MCF 10A (cell line): ENCODE measurements at places on chromosomes 7 and 10. TPM values are rescaled to one million over a fixed set of nuclear protein-coding genes. Genes with fewer than 3 reads are reported as not detected.

The MKX gene
- total RNA-seq = not detected in 2 replicates

The OR2A7 gene
- total RNA-seq = 10.0 and 13.6 TPM in 2 replicates

The ELFN1 gene
- total RNA-seq = not detected in 2 replicates

The PRSS1 gene
- total RNA-seq = not detected in 2 replicates

The WNT8B gene
- not detected in 2 replicates for total RNA-seq

The ZNF479 gene
- total RNA-seq = not detected in 2 replicates

The VGF gene
- 11.2 and 12.8 TPM in 2 replicates for total RNA-seq

The TMED4 gene
- total RNA-seq = 49.7 and 58.0 TPM in 2 replicates

The PPP1R17 gene
- not detected in 2 replicates for total RNA-seq

The CALCR gene
- not detected in 2 replicates for total RNA-seq

The C10orf67 gene
- 0.15 and 0.21 TPM in 2 replicates for total RNA-seq

The VAX1 gene
- not detected in 2 replicates for total RNA-seq

DNA sequence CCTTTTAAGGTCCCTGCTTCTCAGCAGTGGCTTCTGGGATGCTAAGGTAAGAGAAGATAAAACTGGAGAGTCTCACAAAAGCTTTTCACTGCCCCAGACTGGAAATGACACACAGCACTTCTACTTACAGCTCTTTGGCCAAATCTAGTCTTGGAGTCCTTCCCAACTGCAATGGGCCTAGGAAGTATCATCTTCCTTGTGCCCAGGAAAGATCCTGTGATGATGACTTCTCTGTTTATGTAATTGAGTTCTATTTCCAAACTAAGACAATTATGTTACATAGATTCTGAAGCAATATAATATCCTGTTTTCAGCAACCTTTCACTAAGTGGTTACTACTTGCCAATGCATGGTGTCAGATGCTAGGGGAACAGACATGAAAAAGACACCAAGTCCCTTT lies 234.1 kb downstream of the PTEN start:
- H3K4me1 ChIP-seq = peaks cover 13% of the 10 kb centered on the region
- H3K27ac ChIP-seq = no peak overlapping the region
- no peaks in the 10 kb centered on the region for H3K27me3 ChIP-seq
- no peaks in the 10 kb centered on the region for H3K36me3 ChIP-seq

GRCh38 chr10:427761-428519 lies 261.5 kb downstream of the DIP2C start:
- H3K4me1 ChIP-seq = no peaks in the 10 kb centered on the region
- no peak overlapping the region for H3K4me3 ChIP-seq
- H3K27me3 ChIP-seq = peaks cover 46% of the 10 kb centered on the region
- H3K36me3 ChIP-seq = no peaks in the 10 kb centered on the region
- no peak for DNase-seq
- H3K27ac ChIP-seq = no peak overlapping the region

- H3K36me3 ChIP-seq = peaks cover 52% of the 10 kb centered on the region
- DNase-seq = no peak
- no peaks in the 10 kb centered on the region for H3K27me3 ChIP-seq
- H3K4me3 ChIP-seq = no peak overlapping the region
Observed at GRCh38 chr10:69345402-69345801, 67.1 kb downstream of the HK1 start.

DNA sequence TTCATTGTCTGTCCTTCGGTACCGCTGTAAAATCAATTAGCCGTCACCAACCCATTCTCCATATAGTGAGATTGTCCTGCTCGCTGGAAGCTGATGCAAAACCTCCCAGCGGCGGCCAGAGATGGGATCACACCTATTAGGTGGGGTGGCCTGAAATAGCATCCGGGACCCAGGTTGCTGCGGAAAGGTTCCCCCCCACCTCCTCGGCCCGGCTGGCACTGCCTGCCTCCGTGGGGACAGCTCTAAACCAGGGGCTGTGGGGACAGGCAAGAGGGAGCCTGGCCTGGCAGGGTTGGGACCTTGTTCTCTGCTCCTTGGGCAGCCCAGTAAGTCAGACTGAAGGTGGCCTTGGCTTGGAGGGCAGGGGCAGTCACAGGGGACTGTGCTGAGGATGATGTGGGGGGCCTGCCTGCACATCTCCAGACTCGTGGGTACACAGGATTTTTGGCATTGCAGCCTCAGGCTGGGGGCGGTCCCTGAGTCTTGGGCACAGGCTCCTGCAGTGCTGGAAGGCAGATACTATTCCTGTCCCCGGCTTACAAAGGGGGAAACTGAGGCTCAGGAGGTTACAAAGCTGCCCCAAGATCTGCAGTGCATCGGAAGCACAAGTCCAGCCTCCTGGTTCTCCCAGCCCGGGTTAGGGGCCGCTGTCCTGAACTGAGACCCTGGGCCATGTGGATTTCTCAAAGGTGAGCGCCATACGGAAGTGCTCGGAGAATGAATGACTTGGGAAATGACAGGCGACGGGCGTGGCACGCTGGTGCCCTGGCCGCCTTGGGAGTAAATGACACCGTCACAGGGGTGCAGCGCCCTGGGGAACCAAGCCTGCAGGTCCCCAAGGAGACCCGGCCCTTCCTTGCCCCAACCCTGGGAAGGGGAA lies 65.6 kb downstream of the UNCX start:
- DNase-seq = no peak
- H3K36me3 ChIP-seq = no peaks in the 10 kb centered on the region
- H3K4me3 ChIP-seq = no peak overlapping the region
- peaks cover 30% of the 10 kb centered on the region for H3K27me3 ChIP-seq

- H3K36me3 ChIP-seq = peaks cover 92% of the 10 kb centered on the region
- no peaks in the 10 kb centered on the region for H3K27me3 ChIP-seq
- H3K27ac ChIP-seq = no peak overlapping the region
- H3K4me1 ChIP-seq = no peaks in the 10 kb centered on the region
Observed at GRCh38 chr10:14911801-14912200, 33.1 kb downstream of the SUV39H2 start.

- H3K27me3 ChIP-seq = no peaks in the 10 kb centered on the region
- no peak for DNase-seq
- no peak overlapping the region for H3K27ac ChIP-seq
- H3K4me1 ChIP-seq = peaks cover 18% of the 10 kb centered on the region
- no peaks in the 10 kb centered on the region for H3K36me3 ChIP-seq
Observed at GRCh38 chr7:86991771-86992191, 67.7 kb downstream of the ELAPOR2 start.

- H3K27me3 ChIP-seq = peaks cover 33% of the 10 kb centered on the region
- no peaks in the 10 kb centered on the region for H3K36me3 ChIP-seq
- H3K4me1 ChIP-seq = peaks cover 6% of the 10 kb centered on the region
- H3K4me3 ChIP-seq = no peak overlapping the region
- DNase-seq = no peak
- H3K27ac ChIP-seq = no peak overlapping the region
Observed at GRCh38 chr10:66927971-66928770, 2.3 kb downstream of the LRRTM3 start.

- no peaks in the 10 kb centered on the region for H3K36me3 ChIP-seq
- no peak overlapping the region for H3K4me3 ChIP-seq
- DNase-seq = no peak
- H3K27ac ChIP-seq = no peak overlapping the region
- no peaks in the 10 kb centered on the region for H3K27me3 ChIP-seq
Observed at GRCh38 chr7:126690104-126690503, 562.6 kb downstream of the GRM8 start.

- DNase-seq = no peak
- no peak overlapping the region for H3K4me3 ChIP-seq
- no peaks in the 10 kb centered on the region for H3K4me1 ChIP-seq
- H3K27ac ChIP-seq = no peak overlapping the region
Observed at GRCh38 chr7:42127232-42127622, 109.8 kb downstream of the GLI3 start.

DNA sequence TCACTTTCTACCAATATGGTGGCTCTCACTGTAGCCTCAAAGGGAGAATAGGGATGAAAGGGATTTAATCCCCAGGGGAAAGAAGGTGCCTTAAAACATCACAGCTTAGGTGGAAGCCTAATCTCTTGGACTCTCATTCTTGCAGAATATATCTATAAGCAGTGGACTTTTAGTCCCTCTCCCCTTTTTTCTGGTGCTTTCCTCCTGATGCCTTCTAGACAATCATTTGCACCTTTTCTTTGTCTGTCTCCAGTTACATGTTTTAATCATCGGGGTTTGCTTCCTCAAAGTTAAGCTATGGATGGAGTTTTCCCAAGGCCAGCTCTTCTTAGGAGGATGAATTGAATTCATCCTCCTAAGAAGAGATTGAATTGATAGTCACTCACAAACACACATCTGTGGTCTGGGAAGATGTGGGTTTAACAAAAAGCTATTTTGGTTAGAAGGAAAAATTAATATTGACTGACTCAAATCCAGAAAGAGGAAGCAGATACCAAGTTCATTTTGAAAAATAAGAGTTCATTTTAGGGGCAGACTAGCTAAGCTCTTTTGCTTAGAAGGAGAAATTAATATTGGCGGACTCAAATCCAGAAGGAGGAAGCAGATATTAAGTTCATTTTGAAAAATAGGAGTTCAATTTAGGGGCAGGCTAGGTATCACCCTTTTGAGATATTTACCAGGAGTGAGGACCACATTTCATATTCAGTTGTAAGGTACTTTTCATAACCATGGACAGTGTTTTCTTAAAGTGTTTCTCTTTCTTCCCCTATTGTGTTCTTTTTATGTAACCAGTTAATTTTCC lies 35.2 kb upstream of the PLEKHS1 start:
- no peak overlapping the region for H3K27ac ChIP-seq
- no peak overlapping the region for H3K4me3 ChIP-seq
- DNase-seq = no peak

- H3K4me1 ChIP-seq = peaks cover 65% of the 10 kb centered on the region
- DNase-seq = no peak
- peak overlapping the region; percentile 76 for H3K4me3 ChIP-seq
- H3K27me3 ChIP-seq = no peaks in the 10 kb centered on the region
Observed at GRCh38 chr10:6780008-6780677, 200.1 kb upstream of the PRKCQ start.

GRCh38 chr7:37247861-37248260 lies 200.8 kb downstream of the ELMO1 start:
- H3K4me3 ChIP-seq = no peak overlapping the region
- H3K36me3 ChIP-seq = no peaks in the 10 kb centered on the region
- H3K27ac ChIP-seq = no peak overlapping the region
- H3K27me3 ChIP-seq = no peaks in the 10 kb centered on the region
- peak; percentile 69 for DNase-seq

GRCh38 chr7:7395785-7396184 lies 139.9 kb downstream of the COL28A1 start:
- no peak for DNase-seq
- no peak overlapping the region for H3K27ac ChIP-seq
- H3K27me3 ChIP-seq = no peaks in the 10 kb centered on the region

DNA sequence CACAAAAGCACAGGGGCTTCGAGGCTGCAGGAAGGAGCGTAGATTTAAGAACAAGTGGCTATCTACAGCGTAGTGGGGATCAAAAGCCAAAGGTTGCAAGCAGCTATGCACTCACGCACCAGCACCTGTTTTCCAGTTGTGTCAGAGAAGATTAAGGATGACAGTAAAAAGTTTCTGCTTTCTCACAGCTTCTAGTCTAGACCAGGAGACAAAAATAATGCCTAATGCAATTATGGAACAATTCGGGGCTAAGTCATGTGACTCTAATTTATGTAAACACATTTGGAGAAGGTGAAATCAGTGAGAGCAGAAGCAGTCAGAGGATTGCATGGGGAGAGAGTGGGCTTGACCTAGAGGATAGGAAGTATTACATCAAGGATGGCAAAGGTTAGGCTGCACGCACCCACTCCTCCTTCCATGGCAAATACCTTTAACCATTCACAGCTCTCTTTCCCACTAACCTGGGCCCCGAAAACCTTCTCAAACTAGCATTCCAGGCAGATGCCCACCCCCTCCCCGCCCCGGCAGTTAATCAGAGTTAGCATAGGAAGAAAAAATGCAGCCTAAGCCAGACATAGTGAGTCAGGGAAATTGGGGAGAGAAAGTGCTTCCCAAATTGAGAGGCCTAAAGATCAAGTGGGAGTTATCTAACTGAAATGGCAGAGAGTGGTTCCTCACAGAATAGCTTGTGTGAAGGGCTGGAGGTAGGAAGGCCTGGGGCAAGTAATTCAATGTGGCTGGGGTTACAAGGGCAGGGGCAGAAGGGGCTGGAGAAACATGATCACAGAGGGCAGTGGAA lies 48.2 kb upstream of the GPAM start:
- H3K27ac ChIP-seq = no peak overlapping the region
- H3K4me3 ChIP-seq = no peak overlapping the region
- H3K4me1 ChIP-seq = peaks cover 65% of the 10 kb centered on the region
- H3K27me3 ChIP-seq = no peaks in the 10 kb centered on the region
- H3K36me3 ChIP-seq = no peaks in the 10 kb centered on the region

DNA sequence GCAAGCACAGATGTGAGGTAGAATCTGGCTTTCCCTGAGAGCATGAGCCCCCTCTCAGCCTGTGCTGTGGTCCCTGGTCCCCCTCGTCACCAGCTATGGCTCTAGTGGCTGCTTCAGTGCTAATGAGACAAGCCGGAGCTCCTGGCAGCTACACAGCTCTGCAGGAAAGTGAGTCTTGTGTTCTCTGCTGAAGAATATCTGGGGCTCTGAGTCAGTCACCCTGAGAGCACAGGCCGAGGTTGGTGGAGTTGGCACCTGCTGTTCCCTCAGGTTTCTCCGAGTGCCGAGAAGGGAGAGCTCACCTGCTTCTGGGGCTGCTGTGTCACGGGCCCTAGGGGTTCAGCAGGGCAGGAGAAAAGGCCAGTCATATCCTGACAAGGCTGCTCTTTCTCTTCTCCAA lies 37.2 kb upstream of the GJD4 start:
- H3K27me3 ChIP-seq = no peaks in the 10 kb centered on the region
- H3K4me1 ChIP-seq = no peaks in the 10 kb centered on the region
- no peak overlapping the region for H3K27ac ChIP-seq
- no peak for DNase-seq
- no peak overlapping the region for H3K4me3 ChIP-seq
- peaks cover 49% of the 10 kb centered on the region for H3K36me3 ChIP-seq

DNA sequence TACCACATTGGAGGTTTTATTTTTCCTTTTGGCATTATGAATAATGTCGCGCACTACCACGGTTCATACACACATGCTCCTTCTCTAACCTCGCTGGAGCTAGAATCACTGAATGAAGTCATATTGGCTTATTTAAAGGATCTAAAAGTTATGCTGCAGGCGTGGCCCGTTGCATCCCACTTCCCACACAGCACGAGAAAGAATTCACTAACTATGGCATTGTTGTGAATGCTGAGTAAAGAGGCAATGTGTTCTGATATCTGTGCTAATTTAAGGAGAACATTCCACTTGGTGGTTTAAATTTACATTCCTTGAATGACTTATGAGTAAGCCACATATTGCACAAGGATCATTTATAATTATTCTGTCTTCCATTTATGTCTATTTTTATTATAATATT lies 20.7 kb downstream of the TCERG1L start:
- no peak for DNase-seq
- H3K4me3 ChIP-seq = no peak overlapping the region
- no peak overlapping the region for H3K27ac ChIP-seq
- H3K27me3 ChIP-seq = no peaks in the 10 kb centered on the region
- no peaks in the 10 kb centered on the region for H3K4me1 ChIP-seq
